Endothelial cell (in vitro differentiated cells): ENCODE measurements at places on chromosomes 1 and 21.

DNA sequence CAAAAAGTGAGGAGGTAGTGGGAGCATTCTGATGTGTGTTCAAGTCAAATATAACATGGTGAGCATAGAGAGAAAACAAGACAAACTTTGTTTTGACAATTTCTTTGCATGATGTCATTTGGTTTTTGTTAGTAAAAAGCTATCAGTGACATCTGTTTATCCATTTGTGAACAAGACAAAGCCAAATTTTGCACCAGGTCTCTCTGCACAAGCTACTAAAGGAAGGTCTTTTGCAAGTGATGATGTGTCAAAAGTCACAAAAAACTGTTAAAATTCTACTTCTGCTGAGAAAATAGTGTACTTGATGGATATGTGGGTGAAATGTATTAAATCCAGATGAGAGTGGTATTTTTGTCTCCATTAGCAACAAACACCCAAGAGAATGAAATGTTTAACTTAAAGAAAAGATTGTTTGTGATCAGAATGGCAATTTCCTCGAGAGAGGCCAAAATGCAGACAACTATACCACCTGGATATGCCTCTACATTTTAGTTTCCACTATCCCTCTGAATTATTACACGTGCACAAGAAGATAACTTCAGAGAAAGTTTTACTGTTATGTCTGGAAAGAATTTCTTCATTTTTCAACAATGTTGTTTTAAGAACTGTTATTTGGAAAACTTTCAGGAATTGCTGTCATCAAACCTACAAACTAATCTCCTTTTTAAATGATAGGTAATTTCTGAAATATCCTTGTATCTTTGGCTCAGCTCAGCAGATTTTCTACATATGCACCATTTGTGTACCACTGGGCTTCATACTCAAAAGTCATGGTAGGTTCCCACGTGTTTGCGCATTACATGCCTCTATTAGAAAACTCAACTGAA is 807.4 kb upstream of the ADGRL2 start:
- DNase-seq = no peak

- no peak for DNase-seq
These were observed 95.7 kb upstream of the SIM2 start for GRCh38 chr21:36603221-36603620.

- no peak for DNase-seq
These were observed 2.2 kb downstream of the IER5 start for GRCh38 chr1:181090641-181091126.

- DNase-seq = no peak
These were observed 12.9 kb downstream of the PTAFR start for GRCh38 chr1:28163496-28164161.

GRCh38 chr1:33387625-33388024 is 43.3 kb downstream of the PHC2 start:
- DNase-seq = no peak

DNA sequence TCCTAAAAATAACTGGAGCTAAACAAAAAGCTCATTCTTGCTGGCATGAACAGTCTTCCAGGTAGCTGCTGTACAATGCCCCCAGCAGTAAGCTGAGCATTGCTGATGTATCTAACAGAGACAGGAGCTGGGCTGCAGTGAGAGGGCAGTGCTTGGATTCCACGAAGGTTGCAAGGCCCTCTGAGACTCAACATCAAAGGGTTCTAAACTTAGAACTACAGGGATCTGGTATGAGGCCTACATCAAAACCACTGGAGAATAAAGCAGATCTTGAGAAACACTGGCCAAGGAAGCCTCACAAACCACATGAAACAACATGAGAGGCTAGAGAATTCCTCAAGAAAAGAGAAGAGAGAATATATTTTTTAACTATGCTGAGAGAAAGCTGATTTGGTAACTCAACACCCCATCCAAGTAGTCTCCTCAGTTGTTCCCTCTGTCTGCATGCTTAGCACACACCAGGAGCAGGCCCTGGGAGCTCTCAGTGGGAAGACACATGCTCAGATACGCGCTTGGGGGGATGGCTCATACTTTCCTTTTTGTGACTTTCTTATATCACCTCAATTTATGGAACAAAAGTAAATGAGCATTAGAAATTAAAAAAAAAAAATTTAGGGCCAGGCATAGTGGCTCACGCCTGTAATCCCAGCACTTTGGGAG is 27.7 kb downstream of the DSTYK start:
- DNase-seq = no peak

DNA sequence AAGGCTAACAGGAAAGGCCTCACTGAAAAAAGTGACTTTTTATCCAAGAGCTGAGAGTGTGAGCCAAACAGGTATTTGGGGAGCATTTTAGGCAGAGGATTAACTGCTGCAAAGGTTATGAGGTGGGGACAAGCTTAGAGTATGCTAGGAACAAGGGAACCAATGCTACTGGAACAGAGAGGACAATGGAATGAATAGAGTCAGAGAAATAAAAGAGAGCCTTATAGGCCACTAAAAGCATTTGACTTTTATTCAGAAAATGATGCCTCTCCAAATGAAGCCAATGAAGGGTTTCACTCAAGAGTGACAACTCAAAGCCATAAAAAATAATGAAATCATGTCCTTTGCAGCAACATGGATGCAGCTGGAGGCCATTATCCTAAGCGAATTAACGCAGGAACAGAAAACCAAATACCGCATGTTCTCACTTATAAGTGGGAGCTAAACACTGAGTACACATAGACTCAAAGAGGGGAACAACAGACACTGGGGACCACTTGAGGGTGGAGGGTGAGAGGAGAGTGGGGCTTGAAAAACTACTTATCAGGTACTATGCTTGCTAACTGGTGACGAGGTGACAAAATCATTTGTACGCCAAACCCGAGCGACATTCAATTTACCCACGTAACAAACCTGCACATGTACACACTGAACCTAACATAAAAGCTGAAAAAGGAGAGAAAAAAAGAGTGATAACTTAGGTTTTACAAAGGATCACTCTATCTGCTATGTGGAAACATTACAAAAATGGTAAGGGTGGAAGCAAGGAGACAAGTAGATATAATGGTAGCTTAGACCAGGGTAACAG is 11.1 kb downstream of the PTP4A2 start:
- no peak for DNase-seq

GRCh38 chr1:26844424-26845196 is 18.1 kb downstream of the ZDHHC18 start:
- DNase-seq = no peak

DNA sequence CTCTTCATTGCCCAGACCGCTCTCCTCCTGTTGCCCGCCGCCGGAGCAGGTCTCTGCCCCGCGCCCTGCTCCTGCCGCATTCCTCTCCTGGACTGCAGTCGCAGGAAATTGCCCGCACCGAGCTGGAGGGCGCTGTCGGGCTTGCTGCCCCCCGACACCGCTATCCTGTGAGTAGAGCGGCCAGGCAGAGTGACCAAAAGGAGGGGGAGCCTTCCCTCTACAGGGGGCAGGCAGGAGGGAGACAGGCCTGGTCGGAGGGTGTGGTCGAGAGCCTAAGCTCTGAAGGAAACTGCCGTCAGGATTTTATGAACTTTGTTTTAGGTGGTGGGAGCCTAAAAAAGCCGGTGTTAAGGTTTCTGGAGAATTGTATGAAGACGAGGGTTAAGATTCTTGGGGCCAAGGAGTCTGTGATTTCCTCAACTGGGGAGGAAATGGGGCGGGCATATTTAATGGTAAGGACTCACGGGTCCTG is 517 bp downstream of the LRIG2 start:
- DNase-seq = peak; percentile 74

GRCh38 chr1:103949779-103950178 is 200.1 kb downstream of the AMY1C start:
- no peak for DNase-seq

GRCh38 chr1:61013189-61013945 is 69.0 kb upstream of the NFIA start:
- no peak for DNase-seq

- DNase-seq = no peak
These were observed 334.8 kb upstream of the KAZN start for GRCh38 chr1:14263671-14264070.

DNA sequence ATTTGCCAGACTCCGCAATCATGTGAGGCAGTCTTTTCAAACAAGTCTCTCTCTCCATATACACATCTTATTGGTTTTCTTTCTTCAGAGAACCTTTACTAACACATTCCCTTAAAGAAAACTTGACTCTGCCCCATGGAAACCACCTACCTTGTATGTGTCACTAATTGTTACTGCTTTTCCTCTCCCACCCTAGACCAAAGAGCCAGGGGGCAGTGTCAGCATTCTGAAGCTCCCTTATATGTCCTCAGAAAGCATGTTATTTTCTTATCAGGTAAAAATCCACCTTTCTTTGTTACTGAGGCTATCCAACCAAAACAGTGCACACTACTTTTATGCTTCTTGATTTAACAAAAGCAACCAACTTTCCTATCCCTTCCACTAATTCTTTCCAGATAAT is 98.9 kb upstream of the SLC5A9 start:
- no peak for DNase-seq

DNA sequence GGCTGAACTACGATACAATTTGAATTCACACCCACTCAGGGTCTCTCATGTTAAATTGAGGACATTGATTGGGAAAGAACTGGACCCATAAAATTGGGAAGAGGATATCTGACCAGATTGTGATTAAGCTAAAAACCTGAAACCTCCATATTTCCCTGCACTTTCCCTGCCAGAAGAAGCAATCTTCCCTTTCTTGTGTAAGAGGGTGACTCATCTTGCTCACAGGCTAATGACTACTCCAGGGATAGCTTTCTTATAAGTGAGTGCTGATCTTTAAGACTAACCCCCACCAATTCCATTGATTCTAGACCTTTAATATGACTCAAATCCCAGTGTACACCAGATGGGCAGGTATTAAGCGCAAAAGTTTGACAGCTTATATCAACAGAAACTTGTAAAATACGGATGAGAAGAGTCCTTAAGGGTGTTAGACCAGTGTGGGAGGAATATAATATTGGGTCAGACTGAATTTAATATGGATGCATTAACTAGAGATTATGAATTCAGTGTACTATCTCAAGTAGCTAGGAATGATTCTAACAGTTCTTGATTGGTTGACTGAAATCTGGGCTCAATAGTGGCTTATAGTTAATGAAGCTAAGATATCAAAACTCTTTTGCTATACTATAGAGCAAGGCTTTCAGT is 12.1 kb upstream of the SGIP1 start:
- no peak for DNase-seq

DNA sequence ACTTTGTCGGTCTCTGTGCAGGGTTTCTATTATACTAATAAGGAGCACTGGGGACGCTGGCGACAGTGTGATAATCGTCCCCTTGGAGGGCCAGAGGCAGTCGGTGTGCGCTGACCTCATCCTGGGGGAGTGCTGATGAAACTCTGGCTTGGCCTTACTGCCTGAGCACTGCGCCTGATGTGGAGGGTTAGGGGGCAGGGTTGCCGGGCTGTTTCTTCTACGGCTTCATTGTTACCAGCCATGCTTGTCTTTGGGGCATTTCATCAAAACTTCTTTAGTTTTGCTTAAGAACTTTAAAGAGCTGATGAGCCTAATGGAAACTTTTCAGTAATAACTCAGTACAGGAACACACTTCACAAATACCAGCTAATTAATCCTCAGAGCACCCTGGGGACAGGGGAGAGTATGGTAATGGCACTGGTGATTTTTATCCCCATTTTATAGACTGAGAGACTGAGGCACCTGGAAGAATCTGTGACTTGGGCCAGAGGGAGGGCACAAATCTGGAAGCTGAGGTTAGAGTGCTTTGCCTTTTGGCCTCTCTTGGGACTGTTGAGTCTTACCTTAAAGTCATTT is 81.8 kb downstream of the PEX14 start:
- no peak for DNase-seq

- no peak for DNase-seq
These were observed 48.2 kb downstream of the DDX20 start for GRCh38 chr1:111803951-111804350.

DNA sequence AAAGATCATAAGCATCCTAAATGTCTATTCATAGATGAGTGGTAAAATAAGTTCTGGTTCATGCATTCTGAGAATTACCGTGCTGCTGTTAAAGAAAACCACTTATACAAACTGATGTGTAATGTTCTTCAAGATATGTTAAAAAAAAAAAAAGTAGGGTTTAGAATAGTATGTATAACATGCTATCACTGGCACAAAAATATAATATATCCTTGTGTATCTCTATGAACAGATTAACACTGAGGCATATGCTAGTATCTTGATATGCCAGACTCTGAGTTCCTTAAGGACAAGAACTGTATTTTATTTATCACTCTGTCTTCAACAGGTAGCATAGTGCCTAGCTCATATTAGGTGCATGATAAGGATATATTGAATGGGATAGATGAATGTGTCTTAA is 108.9 kb downstream of the HS2ST1 start:
- no peak for DNase-seq

GRCh38 chr1:35650416-35650815 is 9.1 kb upstream of the PSMB2 start:
- no peak for DNase-seq

GRCh38 chr1:87826681-87827251 is 498.1 kb downstream of the LMO4 start:
- DNase-seq = no peak

DNA sequence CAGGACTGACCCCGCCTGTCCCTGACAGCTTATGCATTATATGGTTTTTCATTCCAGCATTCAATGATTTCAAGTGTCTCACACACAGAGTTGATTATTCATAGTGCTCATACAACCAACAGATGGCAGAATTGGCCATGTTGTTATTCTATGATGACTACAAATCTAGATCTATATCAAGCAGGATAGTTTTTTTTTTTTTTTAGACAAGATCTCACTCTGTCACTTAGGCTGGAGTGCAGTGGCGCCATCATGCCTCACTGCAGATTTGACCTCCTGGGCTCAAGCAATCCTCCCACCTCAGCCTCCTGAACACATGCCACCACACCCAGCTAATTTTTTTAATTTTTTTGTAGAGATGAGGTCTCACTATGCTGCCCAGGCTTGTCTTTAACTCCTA is 40.1 kb upstream of the LRRC8D start:
- no peak for DNase-seq

DNA sequence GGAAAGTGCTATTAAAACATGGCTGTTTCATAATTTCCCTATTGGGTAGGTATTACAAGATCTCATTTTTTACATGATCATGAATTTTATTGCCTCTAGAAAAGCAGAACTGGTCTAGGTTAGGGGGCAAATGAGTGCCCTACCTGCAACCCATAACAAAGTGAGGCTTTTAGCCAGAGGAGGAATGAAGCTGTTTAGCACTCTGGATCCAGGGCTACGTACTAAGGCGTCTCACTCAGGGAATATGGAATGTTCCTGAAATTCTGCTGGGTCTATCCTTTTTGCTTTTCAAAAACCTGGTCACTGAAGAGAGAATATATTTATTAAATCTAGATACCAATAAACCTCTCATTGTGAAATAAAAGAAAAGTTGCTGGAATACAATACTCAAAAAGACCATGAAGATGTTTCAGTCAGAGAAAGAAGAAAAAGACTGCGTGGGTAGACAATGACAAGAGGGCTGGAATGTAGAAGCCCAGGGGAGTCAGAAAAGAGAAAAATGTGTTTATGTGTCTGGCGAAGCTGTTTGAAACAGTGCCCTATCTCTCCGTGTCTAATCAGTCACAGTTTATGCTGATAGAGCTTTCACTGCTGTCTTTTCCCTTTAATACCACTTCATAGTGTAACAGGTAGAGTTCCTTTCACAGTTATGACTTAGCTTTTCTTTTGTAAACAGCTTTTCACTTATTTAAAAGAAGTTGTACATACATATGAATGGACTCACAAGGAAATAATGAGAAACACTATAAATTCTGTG is 25.0 kb upstream of the SYDE2 start:
- DNase-seq = no peak
